T-helper 17 cell (primary cell): ENCODE measurements at places on chromosomes 5 and 9. TPM values are rescaled to one million over a fixed set of nuclear protein-coding genes. Genes with fewer than 3 reads are reported as not detected.

GRCh38 chr5:14600846-14601245, 19.3 kb downstream of the OTULINL start:
- H3K27me3 ChIP-seq, result no peaks in the 10 kb centered on the region
- H3K4me1 ChIP-seq, result peaks cover 27% of the 10 kb centered on the region
- H3K36me3 ChIP-seq, result peaks cover 6% of the 10 kb centered on the region

- H3K27ac ChIP-seq, result no peak overlapping the region
- peaks cover 18% of the 10 kb centered on the region for H3K27me3 ChIP-seq
- no peaks in the 10 kb centered on the region for H3K36me3 ChIP-seq
- no peaks in the 10 kb centered on the region for H3K4me1 ChIP-seq
Observed at GRCh38 chr5:180170810-180171567, 38.0 kb downstream of the RASGEF1C start.

- no peak overlapping the region for H3K27ac ChIP-seq
- no peak overlapping the region for H3K4me3 ChIP-seq
- no peaks in the 10 kb centered on the region for H3K36me3 ChIP-seq
- no peaks in the 10 kb centered on the region for H3K4me1 ChIP-seq
Observed at GRCh38 chr9:12760758-12761157, 14.1 kb upstream of the LURAP1L start.

DNA sequence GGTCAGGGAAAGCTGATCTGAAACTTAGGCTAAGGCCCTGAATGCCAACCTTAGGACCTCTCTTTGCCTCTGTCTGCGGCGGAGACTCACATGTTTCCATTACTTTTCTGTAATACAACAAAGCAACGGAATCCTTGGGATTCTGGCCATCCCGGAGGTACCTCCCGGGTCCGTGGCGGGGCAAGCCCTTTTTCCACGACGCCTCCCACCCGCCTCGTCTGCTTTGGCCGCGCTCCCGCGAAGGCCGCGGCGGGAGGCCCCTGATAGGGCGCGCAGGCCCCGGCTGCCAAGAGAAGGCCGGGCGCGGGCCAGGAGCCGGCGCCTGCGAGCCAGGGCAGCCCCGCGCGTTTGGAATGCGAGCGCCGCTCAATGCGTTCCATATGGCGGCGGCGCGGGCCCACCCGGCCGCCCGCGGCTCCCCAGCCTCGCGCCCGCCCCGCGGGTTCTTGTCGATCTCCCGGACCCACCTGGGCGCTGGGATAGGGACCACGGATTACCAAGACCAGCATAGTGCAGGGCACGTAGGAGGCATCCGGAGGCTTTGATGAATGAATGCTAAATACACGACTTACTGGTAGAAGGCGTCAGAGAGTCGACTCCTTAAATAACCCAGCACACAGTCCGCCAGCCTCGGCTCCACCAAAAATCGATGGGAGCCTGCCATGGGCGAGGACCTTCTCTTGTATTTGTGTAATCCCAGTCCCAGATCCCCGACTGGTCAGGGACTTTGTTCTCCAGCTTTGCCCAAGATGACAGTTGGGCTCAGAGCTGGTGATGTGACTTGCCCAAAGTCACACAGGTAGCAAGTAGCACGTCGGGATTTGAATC, 17.5 kb upstream of the PHF19 start:
- no peaks in the 10 kb centered on the region for H3K36me3 ChIP-seq
- no peaks in the 10 kb centered on the region for H3K27me3 ChIP-seq
- H3K4me3 ChIP-seq, result no peak overlapping the region
- H3K27ac ChIP-seq, result peak overlapping the region; percentile 98
- DNase-seq, result no peak

Gene LCN15
- total RNA-seq, result not detected

- H3K27ac ChIP-seq, result peak overlapping the region; percentile 32
- H3K36me3 ChIP-seq, result no peaks in the 10 kb centered on the region
- no peaks in the 10 kb centered on the region for H3K4me1 ChIP-seq
- peaks cover 12% of the 10 kb centered on the region for H3K27me3 ChIP-seq
- no peak overlapping the region for H3K4me3 ChIP-seq
Observed at GRCh38 chr5:90934091-90934719, 375.6 kb downstream of the ADGRV1 start.

GRCh38 chr9:98774746-98775145, 21.6 kb downstream of the ANKS6 start:
- no peak overlapping the region for H3K27ac ChIP-seq
- H3K4me3 ChIP-seq, result no peak overlapping the region
- peaks cover 13% of the 10 kb centered on the region for H3K36me3 ChIP-seq
- no peak for DNase-seq
- H3K27me3 ChIP-seq, result no peaks in the 10 kb centered on the region

Gene TEK
- not detected for total RNA-seq

DNA sequence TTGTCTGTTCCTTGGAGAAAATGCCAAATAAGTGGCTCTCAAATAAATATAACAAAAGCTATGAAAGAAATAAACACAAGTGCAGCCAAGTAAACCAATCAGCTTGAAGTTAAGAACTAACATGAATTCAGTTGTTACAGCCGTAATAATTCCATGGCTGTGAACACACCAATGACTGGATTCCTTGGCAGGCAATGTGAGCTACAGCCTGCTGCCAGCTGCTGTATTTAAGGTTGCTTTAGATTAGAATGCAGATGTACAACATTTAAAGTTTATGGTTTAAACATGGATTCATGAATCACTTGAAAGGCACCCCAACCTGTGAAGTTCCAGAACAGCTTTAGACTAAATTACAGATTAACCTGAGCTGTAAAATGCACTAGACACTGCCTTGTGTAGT, 626.4 kb upstream of the SEMA6A start:
- no peak for DNase-seq
- H3K27ac ChIP-seq, result no peak overlapping the region
- no peaks in the 10 kb centered on the region for H3K4me1 ChIP-seq

DNA sequence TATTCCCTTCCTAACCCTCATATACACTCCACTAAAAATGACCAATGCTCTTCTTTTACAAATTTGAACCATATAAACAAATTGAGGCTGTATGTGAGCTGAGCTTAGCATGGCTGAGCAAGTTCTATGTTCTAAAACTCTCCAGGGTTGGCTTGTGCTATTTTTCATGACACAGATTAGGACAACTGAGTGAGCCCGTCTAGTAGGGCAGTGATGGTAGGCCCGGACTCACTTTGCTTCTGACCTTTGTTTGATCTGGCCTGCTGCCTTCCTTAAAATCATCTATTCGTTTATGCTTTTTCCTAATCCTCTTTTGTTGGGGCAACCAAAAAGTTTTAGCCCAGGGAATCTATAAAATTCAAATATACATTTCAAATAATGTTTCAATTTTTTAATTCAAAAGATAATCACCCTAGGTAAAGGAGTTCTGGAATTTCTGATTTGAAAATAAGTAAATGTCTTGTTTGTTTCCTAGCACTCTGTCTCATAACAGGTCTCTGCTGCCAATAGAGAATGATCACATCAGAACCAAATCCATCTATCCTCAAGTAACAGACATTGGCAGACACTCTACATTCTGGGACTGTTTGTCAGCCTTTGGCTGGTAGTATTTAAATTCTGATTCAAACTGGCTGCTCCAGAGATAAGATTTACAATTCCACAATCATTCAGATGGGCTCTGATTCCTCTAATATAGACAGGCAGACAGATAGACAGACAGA, 217.0 kb upstream of the TARS1 start:
- H3K27ac ChIP-seq, result no peak overlapping the region
- no peaks in the 10 kb centered on the region for H3K4me1 ChIP-seq
- no peak for DNase-seq
- no peaks in the 10 kb centered on the region for H3K36me3 ChIP-seq
- no peak overlapping the region for H3K4me3 ChIP-seq

Gene ELP1
- total RNA-seq, result 22.0 TPM

DNA sequence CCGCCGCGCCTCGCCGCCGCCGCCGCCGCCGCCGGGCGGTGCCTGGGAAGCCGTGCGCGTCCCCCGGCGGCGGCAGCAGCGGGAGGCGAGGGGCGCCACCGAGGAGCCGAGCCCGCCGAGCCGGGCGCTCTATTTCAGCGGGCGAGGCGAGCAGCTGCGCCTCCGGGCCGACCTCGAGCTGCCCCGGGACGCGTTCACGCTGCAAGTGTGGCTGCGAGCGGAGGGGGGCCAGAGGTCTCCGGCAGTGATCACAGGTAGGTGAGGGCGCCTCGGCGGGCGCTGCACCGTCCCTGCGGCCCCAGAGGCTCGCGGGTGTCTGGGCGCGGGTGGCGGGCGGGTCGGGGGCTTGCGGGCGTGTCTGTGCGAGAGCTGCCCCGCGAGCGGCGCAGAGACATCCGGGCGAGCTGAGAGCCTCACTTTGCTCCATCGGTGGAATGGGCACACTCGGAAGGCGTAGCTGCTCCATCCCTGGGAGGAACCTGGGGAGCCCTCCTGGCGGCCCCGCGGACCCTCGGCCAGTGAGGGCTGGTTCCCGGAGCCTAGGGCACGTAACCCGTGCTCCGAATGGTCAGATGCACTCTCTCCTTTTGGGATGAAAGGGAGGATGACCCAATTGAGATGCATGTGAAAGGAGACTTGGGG, 864 bp downstream of the PAPPA start:
- DNase-seq, result no peak
- peaks cover 3% of the 10 kb centered on the region for H3K4me1 ChIP-seq
- no peak overlapping the region for H3K27ac ChIP-seq
- no peaks in the 10 kb centered on the region for H3K36me3 ChIP-seq
- peaks cover 76% of the 10 kb centered on the region for H3K27me3 ChIP-seq

GRCh38 chr5:151578326-151579025, 12.7 kb downstream of the FAT2 start:
- peaks cover 49% of the 10 kb centered on the region for H3K27me3 ChIP-seq
- H3K4me1 ChIP-seq, result peaks cover 9% of the 10 kb centered on the region
- DNase-seq, result no peak
- H3K36me3 ChIP-seq, result no peaks in the 10 kb centered on the region
- no peak overlapping the region for H3K27ac ChIP-seq
- no peak overlapping the region for H3K4me3 ChIP-seq

DNA sequence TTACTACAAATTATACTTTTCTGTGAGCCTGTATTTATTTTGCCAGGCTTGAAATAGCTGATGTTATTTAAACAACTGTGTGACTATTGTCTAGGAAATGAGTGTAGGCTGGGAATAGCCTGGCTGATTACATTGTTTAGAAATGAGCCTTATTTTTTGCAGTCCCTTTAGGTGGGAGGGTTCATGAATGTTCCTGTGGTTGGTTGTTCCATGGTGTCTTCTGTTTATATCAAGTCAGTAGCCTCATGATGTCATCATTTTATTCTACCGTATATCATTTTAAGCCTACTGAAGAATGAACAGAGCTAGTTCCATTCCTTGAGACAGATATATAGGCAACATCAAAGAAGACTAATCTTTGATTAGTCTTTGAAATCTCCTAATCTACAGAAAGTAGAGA, 53.1 kb downstream of the MAP1B start:
- no peaks in the 10 kb centered on the region for H3K4me1 ChIP-seq
- H3K27me3 ChIP-seq, result peaks cover 46% of the 10 kb centered on the region
- no peaks in the 10 kb centered on the region for H3K36me3 ChIP-seq
- no peak for DNase-seq
- no peak overlapping the region for H3K27ac ChIP-seq
- no peak overlapping the region for H3K4me3 ChIP-seq

Gene OLFM1
- not detected for total RNA-seq
